ENCODE measurements at places on chromosomes 6 and 20.
A peak's percentile ranks its signal among the peaks of the same experiment; 100 is the strongest.

- no peak for DNase-seq
Observed at GRCh38 chr6:5128351-5128750, 43.2 kb downstream of the PPP1R3G start.

DNA sequence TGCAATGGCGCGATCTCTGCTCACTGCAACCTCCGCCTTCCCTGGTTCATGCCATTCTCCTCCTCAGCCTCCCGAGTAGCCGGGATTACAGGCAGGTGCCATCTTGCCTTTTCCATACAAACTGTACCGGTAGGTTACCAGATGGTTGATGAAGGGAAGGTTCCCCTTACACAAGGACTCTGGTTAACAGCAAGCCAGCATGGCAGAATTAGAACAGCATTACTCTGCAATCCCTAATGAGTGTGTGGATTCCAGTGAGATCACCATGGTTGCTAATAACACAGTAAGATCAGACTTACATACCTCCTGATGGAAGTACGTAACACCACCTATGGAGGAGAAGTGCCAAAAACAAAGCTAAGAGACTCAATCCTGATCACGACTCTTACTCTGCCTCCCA lies 51.7 kb downstream of the TTI1 start:
- no peak for DNase-seq

- no peak for DNase-seq
Observed at GRCh38 chr20:51422514-51423289, 119.8 kb downstream of the NFATC2 start.

- DNase-seq: no peak
Observed at GRCh38 chr6:22673474-22673873, 104.1 kb downstream of the HDGFL1 start.

DNA sequence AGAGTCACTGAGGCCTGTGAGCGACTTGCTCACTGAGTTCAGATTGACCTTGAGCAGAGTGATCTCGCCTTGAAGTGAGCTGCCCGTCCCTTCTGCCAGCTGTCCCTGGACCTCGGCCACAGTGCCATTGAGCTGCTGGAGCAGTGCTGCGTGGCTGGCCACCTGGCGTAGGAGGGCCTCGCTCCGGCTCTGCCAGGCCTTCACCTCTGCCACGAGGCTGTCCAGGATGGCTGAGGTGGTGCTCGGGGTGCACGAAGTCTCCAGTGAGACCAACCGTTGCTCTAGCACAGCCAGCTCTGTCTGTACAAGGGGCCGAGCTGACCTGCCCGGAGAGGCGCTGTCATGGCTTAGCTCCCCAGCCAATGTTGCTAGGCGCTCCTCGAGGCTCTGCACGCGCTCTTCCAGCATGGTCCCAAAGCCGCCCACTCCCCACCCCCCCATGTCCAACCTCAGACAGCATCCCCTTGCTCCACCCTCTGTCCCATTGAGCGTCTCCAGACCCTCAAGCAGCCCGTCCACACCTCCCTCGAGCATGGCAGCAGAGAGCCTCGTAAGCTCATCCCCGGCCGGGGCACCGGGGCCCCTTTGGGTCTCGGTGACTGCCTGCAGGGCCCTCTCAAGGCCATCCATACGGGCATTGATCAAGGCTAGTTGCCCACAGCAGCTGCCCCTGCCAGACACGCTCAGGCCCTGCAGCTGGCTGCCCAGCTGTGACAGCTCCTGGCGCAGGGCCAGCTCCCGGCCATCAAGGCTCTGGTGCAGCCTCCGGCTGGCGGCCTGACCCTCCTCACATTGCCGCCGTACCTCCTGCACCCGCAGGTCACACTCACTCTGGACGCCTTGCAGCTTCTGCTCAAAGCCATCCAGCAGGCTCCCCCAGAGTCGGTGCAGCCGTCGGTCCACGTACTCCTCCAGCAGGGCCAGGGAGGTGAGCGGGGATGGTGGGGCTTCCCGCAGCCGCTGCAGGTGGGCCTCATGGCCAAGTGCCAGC lies 4.6 kb downstream of the EMILIN3 start:
- DNase-seq: no peak

GRCh38 chr20:49846206-49846807 lies 33.7 kb downstream of the SLC9A8 start:
- peak; percentile 52 for DNase-seq

DNA sequence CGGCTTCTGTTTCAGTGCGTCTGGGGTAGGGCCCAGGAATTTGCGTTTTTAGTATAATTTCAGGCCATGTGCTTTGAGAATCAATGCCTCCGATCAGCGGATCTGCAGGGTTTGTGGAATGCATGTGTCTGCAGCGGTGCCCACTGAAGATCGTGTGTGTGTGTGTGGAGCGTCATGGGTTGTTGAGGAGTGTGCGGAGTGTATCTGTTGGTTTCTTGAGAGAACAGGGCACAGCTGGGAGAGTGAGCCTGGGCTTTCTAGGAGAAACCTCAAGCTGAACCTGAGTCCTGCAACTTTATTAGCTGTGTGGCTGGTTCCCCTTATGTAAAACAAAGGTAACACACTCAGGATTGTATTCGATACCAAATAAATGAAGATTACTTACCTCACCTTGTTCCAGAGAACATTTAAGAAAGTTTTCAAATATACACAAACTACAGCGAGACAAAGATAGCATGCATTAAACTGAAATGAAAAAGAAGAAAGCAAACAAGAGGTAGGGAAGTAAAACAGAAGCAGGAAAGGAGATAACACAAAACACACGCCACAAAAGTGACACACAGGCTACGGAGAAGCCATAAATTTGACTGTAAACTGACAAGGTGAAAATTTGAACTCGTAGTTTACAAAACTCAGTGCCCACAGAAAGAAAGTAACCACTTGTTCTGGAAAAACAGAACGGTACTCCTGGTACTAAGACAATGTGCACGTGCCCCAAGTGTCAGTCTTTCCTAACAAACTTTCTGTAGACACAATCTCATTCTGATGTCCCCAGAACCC lies 28.8 kb downstream of the PDE10A start:
- DNase-seq: no peak

DNA sequence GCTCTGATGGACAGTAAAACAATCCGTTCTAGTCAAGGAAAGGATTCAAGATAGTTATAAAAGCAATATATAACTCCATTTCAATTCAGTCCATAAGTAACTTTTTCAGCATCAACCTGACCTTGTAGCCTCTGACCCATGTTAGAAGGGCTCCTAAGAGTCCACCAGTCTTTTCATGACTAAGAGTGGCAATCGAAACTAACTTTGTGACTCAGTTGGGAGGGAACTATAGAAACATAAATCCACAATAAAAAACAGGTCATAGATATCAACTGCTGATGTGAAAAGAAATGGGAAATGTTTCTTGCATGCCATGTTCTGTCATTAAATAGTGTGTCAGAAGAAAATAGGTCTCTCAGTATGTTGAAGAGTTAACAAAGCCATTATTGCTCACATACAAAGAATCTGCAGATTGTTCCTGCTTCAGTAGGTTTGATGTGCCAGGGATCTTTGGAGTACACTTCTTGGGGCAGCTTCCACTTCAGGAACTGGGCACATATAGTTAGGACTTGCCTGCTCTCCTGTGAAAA lies 16.2 kb upstream of the RBL1 start:
- no peak for DNase-seq

DNA sequence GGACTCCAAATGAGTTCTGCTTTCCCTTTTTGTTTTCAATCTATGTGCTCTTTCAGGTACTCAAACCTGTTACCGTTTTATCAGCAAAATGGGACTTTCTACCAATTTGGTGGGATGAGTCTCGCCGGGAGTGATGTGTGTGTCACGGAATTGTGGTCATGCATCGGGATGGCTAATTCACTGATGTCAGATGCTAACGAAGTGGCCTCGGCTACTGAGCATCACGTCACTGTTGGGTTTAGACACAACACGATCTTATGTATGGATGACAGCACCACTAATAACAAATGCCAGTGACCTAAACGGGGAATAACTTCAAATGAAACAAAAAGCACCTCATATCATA lies 1.6 kb upstream of the PCK1 start:
- no peak for DNase-seq

GRCh38 chr20:7703551-7703961 lies 236.7 kb downstream of the HAO1 start:
- DNase-seq: no peak

DNA sequence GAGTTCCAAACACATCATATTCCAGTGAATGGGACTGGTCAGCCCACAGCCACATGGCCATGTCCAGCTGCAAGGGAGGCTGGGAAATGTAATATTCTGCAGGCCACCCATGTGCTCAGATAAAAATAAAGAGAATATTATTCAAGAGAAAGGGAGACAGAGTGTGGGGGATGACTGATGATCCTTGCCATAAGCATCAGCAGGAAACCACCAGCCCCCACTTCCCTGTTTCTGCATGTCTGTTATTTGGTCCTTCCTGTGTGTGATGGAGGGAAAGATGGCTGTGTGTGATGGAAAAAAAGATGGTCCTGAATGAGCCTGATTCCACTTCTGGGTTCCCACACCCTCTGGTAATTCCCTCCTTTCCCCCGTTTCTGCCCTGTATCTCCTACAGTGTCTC lies 13.1 kb upstream of the RSPO4 start:
- DNase-seq: no peak

DNA sequence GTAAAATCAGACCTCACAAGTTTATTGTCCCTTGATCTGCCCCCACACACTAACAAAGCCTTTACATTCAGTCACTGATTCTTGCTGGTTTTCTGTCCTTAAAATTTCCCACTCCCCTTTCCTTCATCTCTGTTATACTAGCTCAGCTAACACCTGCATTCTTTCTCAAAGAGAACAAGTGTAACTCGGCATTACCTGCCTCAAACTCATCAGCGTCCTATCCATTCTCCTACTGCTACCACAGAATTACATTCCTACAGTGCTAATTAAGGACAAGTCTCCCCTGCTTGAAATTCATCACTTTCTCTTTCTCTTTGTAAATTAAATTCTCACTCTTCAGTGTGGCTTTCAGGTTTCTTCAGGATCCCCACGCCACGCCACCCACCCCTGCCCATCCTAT lies 773.2 kb downstream of the FRK start:
- no peak for DNase-seq

DNA sequence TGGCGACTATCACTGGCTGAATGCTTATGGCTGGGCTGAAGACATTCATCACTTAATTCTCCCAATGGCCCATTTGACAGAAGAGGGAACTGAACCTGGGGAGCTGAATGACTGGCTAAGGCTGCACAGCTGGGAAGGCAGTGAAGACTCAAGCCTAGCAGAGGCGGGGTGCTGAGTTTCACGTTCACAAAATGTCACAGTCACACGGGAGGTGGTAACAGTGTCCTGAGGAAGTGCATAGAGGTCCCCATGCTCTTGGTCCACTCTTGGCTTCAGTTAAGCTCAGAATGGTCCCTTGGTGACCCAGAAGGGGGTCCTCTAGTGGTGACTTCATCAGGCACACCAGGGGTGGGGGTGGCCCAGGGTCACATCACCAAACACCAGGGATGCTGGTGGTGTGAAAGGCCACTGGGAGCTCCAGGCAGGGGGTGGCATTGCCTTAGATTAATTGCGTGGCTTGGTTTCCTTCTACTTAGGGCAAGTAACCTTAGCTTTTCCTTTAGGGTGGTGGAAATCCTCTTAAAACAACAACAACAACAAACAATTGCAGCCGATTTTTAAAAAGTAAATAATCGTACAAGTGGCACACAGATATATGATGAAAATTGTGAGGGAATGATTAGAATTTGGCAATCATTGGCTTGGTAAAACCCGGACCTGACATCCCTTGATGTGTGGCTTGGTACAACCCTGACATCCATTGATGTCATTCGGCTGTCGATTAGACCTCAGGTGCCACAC lies 45.0 kb downstream of the SULF2 start:
- no peak for DNase-seq

DNA sequence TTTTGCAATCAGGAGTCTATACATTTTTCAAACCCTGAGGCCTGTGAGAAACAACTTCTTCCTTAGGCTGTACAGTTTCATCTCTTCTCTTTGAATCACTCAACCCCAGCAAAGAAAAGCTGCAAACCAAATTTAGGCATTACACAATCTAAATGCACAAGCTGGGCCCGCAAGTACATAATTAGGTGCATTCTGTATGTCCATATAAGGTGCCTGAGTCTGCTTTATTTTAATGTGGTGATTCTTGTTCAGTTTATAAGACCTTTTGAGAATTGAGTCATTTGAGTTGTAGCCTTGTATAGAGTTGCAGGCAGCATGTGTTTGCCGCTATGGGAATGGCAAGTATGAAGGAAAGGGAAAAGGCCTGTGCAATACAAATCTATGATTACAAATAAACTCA lies 709.6 kb upstream of the MARCKS start:
- DNase-seq: no peak

Data from activated T-cell treated with anti-CD3 and anti-CD28 coated beads for 4 hours (primary cell).